ENCODE measurements at places on chromosomes 11 and 22.

GRCh38 chr11:1460396-1460985 lies 26.1 kb downstream of the MOB2 start:
- DNase-seq: no peak

- no peak for DNase-seq
Measured at GRCh38 chr11:124602193-124602592, 9.0 kb upstream of the PANX3 start.

DNA sequence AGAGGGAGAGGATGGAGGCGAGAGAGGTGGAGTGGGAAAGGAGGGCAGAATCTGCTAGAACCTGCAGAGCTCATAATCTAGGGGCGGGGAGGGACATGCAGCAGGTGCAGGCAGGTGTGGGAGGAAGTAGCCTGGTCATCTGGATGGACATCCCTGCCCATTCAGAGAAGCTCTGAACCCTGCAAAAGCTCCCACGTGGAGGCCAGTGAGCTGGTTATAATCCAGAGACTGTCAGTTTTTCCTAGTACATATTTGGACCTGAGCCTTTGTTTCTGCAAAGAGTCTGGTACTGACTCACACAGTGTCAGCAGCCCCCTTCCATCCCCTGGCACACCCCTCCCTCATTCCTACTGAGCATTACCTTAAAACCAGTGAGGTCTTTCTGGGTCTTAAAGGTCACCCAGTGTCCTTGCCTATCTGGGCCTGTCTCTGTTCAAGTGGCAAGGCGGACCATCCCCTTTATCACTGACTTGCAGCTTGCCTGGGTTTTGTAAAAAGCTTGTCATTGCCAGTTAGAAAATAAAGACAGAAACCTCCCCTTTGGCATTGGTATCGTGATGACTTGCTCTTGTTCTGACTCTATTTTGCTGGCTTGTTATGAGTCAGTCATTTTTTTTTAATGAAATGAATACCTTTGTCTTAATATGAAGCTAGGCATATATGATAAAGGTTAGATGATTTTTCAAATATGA lies 26.1 kb downstream of the PTPRJ start:
- DNase-seq: peak; percentile 53

GRCh38 chr11:131682373-131683015 lies 312.1 kb downstream of the NTM start:
- DNase-seq: no peak

DNA sequence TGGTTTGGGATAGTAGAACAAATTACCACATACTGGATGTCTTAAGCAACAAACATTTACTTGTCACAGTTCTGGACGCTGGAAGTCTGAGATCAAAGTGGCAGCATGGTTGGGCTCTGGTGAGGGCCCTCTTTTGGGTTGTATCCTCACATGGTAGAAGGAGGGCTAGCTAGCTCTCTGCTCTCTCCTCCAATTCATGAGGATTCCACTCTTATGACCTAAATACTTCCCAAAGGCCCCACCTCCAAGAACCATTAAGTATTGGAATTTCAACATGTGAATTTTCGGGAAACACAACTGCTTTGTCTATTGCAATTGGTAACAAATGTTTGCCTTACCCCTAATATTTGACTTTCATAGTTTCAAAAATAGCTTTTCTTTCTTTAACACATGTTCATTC lies 52.6 kb downstream of the MUC15 start:
- no peak for DNase-seq

DNA sequence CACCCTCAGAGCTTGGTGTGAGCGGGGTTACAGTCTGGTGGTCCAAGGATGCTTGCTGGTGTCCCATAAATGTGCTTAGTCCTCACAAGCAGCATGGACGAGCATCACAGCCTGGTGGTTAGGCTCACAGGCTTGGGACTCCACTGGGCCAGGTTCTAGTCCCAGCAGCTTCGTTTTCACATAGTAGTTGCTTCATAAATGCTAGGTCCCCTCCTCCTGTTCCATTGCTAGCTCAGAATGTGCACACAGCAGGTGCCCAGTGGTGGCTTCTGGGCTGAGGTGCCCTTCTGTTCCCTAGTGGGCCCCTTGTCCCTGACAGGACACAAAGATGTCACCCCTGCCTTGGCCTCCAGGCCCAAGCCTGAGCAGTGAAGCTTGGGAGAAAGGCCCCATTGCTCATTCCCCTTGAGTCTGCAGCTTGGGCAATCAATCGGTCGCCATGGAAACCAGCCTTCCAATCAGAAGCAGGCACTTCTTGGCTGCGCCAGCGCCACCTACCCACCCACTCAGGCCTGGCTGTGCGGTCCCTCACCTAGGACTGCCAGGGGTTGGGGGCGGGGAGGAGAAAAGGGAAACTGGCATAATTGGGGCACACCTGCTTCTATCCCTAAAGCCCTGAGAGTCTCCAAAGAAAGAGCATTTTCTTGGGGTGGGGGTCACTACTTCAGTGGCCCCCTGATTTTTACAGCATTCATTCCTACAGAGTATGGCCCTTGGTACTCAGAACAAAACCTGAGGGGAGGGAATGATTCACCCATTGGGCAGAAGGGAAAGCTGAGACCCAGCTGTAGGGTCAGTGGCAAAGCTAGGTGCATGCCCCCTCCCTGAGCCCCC lies 48.1 kb downstream of the CYTH4 start:
- peak; percentile 37 for DNase-seq

DNA sequence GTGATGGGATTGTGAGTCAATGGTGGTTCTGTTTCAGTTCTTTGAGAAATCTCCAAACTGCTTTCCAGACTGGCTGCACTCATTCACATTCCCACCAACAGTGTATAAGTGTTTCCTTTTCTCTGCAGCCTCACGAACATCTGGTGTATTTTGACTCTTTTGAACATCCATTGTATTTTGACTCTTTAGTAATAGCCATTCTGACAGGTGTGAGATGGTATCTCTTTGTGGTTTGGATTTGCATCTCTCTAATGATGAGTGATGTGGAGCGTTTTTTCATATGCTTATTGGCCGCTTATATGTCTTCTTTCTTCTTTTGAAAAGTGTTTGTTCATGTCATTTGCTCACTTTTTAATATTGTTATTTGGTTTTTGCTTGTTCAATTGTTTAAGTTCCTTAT lies 19.4 kb downstream of the NELL1 start:
- DNase-seq: no peak

DNA sequence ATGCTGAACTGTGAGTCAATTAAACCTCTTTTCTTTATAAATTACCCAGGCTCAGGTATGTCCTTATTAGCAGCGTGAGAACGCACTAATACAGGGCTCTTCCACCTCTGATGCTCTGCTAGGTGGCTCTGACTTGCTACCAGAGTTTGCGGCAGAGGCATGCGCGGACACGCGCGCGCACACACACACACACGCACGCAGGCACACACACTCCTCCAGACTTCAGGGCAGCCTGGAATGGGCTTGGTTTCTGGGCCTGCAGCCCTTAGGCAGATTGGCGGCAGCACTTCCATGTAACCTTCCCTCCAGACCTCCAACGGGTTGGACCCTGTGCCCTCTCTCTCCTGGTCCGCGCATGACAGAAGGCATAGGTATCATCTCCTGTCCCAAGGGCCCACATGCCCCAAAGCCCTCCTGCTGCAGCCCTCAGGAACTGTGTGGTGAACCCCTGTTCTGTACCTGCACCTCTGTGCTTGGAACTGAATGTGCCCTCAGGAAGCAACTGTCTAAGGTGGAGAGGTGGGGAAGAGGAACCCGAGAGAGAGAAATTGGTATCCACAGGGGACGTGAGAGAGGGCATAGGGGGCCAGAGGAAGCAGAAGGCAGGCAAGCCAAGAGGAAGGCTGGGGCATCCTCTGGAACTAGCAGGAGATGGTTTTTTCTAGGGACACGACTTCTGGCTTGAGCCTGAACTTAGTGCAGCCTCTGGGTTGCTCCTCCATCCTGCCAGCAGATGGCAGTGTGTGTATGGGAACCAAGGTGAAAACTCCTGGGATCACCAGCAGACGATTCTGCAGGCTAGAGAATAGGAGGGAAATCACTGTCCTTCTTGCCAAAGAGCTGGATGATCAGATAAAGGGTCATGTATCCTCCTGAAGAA lies 23.4 kb upstream of the RIC3 start:
- no peak for DNase-seq

DNA sequence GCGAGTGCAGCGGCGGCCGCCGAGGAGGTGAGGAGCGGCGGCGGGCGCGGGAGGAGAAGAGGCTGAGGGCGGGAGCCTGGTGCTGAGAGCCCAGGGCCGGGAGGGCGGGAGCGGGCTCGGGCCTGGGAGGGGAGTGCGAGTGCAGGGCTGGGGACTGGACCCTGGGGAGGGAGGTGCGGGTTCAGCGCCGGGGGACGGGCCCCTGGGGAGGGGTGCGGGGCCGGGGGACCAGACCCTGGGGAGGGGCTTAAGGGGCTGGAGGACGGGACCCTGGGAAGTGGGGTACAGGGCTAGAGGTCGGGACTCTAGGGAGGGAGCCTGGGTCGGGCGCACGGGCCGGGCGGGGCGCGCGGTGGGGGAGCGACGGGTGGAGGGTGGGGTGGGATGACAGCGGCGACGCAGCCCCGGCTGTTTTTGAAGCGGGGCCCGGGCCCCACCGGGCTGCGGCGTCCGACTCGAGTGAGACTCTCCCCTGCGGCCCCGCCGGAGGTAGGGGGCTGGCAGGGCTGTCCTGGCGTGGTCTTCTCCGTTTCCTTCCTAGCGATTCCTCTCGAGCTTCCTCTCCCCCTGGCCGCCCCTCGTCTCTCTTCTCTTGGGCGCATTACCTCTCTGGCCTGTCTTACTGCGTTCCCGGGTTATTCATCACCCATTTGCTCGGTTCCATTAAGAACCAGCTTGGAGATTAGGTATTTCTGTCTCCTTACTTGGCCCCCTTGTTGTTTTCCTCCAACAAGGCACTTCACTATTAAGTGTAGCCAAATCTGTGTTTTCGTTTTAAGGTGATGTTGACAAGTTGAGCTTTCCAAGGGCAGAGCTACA lies 754 bp downstream of the NUP50 start:
- DNase-seq: peak; percentile 20

GRCh38 chr11:110859998-110860397 lies 147.8 kb upstream of the ARHGAP20 start:
- no peak for DNase-seq
